Activated CD8-positive, alpha-beta memory T cell treated with anti-CD3 and anti-CD28 coated beads for 48 hours (primary cell): ENCODE measurements at places on chromosomes 2 and 18.

DNA sequence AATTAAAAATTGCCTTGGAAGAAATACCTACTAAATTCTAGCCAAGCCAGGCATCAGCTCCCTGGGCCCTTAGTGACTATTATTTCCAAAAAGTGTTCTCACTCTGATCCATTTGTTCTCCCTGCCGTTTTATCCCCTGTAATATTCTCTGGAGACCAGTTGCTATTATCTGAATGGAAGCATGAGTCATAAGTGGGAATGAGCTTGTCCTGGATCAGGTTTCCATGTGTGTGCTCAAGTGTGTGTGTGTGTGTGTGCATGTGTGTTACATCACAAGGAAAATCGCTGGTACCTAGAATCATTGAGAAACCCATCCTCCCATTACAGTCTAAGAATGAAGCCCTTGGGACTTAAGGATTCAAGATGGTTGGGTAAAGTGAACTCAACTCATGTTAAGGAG, 130.3 kb upstream of the CXCR4 start:
- no peak for DNase-seq

- DNase-seq = no peak
Measured at GRCh38 chr18:31261792-31262582, 56.0 kb upstream of the DSG1 start.

DNA sequence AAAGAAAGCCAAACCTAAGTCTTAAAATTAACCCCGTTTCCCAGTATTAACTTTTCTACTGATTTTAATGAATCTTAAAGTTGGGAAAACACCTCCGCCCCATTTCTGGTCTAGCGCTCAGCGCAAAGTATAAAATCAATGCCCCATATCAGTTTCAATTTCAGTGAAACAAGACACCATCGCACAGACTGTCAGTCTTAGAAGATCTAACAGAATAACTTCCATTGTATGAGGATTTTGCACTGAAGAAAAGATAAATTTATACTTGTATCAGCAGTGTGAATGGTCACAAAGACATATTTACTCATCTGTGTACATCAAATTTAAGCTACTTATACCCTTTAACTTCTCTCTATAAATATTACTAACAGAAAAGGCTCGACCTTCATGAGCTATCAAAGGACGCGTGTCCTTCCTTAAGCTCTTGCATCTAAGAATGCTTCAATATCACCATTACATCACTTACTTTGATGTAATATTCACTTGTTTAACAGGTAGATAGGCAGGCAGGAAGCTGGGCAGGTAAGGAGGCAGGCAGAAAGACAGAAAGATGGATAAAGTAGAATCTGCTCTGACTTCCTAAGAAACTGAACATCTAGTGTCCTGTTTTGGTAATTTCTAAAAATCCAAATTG, 183.0 kb downstream of the TCF4 start:
- DNase-seq = no peak

- no peak for DNase-seq
Measured at GRCh38 chr18:3726238-3726951, 276.4 kb downstream of the TGIF1 start.

DNA sequence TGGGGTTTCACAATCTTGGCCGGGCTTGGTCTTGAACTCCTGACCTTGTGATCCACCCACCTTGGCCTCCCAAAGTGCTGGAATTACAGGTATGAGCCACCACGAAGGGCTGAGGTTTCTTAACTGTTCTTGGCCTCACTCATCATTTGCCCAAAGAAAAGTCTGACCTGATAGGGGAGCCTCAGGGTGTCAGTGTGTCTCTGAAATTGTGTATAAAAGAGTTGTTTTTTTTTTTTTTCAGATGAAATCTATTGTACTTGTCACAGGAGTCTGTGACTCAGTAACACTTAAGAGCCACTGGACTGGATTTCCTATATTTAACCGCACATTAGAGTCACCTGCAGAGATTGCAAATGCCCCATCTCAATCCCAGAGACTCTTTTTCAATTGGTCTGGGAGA, 16.9 kb downstream of the PMAIP1 start:
- DNase-seq = no peak
